ENCODE measurements at places on chromosomes 13 and 19.

- no peak for DNase-seq
Observed at GRCh38 chr13:102677122-102677521, 17.7 kb downstream of the METTL21C start.

DNA sequence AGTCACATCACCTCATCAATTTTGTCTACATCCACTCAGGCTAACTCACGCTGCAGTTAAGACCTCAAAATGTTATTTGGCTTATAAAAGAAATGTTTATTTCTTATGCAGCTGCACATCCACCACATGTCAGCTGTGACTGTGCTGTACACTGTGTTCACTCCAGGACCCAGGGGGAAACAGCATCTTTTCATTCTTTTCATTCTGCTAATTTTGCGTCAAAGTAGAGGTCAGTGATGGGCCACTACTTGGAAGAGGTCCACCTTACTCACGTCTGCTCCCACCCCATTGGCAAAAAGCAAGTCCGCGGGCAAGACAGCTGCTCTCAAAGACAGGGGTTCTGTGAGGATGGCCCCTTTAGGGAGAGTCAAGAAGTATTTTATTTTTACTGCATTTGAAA, 4.5 kb upstream of the DCT start:
- no peak for DNase-seq

DNA sequence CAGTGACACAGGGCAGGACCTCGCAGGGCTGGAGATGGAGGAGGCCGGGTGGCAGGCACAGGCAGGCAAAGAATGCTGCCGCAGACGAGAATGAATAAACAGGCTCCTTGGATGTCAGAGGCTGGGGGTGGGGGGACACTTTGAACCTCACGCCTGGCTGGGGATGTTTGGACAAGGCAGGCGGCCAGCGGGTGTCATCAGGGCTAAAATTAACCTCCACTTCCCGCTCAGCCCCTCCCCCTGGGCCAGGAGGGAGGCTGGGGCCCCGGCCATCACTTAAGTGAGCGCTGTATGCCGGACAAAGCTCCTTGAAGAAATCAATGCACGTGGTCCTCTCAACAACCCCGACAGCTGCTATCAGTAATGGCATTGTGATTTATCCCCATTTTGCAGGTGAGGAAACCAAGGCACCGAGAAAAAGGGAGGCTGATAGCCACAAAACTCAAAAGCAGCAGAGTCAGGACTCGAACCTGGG, 10.3 kb upstream of the FUT5 start:
- no peak for DNase-seq

DNA sequence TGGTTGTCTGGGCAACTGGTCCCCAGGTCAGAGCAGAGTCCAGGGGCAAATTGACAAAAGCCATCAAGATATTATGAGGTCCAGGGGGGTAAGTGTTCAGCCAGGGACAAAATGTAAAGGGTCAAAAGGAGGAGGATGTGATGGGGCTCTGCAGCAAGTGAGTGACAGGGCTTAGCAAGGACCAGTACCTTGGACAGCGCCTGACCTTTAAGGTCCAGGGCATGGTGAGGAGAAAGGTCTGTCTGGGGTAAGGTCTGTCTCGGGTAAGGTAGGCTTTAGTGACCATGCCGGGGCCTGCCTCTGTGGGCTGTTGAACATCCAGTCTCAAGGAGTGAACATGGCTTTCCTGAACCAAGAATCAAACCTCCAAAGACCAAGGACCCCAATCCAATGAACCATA, 6.3 kb upstream of the ZNF358 start:
- DNase-seq = no peak

DNA sequence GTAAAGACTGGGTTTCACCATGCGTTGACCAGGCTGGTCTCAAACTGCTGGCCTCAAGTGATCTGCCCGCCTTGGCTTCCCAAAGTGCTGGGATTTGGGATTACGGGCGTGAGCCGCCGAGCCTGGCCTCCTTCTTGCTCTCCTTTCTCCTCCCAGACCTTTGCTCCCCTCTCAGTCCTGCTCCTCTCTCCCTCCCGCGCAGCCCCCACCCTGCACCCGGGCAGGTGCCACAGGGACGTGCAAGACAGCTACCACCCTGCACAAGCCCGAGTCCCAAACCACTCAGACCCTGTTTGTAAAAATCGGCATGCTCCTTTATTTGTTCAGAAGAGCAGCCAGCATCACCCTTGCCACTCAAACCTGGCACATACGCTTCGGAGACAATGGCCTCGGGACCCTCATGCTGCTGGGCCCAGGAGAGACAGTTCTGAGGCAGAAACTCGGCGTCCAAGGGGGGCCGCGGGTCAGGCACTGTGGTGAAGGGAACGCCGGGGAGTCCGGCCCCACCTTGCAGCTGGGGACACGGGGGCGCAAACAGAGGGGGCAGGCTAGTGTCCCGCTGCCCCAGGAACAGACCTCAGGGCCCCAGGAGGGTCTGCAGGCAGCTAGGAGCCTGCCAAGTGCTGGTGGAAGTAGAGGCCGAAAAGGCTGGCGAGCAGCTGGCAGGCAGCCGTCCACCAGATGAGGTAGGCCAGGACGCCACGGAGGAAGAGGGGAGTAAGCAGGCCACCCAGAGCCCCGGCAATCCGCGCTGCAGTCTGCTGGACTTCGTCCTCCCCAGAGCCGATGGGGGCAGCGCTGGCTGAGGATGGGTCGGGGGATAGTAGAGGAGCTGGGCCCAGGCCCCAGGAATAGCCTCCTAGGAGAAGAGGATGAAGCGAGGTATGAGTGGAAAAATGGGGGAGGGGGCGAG, 18.7 kb downstream of the TMEM161A start:
- no peak for DNase-seq

DNA sequence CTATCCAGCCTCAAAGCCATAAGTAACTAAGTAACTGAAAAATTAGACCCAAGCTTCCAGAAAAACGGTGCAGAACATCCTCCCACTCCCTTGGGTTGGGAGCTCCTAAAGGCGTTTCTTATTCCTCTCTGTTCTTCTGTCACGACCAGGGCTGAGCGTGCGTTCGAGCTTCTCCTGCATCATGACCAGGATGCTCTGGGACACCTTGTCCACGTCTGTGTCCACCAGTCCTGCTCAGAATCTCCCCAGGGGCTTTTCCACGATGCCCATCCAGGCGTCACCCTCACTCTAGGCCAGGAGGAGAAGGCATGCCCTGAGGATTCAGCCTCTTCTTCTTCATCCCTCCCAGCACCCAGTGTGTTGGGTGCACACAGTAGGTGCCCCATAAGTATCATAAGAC, 37.8 kb upstream of the GAS6 start:
- DNase-seq = no peak

DNA sequence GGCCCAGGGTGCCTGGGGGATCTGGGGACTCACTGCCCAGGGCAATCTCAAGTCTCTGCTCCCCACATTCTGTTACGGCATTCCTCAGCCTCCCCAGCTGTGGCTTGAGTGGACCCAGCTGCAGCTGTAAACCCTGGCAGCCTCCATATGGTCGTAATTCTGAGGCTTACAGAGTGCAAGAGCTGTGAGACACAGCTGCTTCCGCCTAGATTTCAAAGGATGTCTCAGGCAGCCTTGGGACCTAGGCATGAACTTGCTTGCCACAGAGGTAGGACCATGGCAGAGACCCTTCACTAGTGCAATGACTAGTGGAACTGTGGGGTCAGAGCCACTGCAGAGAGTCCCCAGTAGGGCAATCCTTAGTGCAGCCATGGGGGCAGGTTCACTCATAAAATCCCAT, 297.5 kb downstream of the ENOX1 start:
- DNase-seq = peak; percentile 22

DNA sequence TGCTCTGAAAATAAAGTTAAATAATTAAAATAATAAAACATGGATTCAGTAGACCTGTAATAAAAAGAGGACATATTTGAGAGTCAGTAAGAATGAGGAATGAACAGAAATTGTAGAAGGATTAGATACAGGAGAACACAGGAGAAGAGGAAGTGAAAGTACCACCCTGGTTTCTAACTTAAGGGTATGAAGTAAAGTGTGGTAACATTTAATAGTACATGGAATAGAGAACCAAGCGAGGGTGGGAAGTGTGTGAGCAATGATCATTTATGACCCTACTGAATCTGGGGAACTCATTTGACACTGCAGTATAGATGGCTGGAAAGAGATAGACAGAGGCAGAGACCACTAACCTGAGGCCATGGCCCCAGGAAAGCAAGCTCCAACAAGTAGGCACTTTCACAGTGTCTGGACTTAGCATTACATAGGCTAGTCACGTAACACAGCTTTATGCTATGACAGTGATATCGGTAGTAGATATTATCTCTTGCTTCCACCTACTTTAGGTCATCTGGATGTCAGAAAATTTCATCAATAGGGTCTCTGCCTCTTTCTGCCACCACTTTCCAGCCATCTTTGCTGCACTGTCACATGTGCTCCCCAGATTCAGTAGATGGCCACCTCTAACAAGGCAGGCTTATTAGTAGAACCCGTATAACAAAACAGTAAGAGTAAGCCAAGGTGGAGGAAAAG, 633.9 kb upstream of the MIR17HG start:
- DNase-seq = no peak

GRCh38 chr13:39682310-39682709, 26.8 kb downstream of the COG6 start:
- no peak for DNase-seq

GRCh38 chr19:39413272-39413910, 922 bp downstream of the PLEKHG2 start:
- no peak for DNase-seq

GRCh38 chr19:15154002-15154612, 46.7 kb downstream of the NOTCH3 start:
- no peak for DNase-seq

- no peak for DNase-seq
Observed at GRCh38 chr13:73902296-73902695, 231.9 kb downstream of the KLF12 start.

DNA sequence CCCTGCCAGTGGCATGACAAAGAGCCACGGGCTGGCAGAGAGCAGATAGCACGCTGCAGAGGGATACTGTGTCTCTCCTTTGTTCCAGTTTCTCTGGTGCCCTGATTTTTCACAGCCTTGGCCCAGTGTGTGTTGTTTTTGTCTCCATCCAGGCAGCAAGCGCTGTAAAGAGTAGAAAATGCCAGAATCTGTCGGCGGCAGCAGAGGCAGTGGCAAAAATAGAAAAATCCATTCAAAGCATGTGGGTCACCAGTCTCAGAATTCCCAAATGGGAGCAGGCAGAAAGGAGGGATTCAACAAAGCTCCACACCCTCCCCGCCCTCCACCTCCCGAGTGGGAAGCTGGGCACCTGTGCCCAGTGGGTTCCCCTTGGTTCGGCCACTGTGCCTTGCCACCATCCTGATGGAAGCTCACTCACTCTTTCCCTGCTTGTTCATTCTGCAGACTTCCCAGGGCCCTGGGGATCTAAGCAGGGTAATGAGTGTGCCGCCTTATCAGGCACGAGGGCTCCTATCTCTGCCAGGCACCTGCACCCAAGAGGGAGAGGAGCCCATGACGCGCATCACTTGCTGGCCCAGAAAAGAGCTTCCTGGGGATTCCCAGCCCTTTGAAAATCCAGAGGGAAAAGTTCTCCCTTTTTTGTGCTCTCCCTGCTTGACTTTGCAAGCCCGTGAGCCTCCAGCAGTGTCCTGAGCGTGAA, 416.9 kb downstream of the IRS2 start:
- DNase-seq = no peak

DNA sequence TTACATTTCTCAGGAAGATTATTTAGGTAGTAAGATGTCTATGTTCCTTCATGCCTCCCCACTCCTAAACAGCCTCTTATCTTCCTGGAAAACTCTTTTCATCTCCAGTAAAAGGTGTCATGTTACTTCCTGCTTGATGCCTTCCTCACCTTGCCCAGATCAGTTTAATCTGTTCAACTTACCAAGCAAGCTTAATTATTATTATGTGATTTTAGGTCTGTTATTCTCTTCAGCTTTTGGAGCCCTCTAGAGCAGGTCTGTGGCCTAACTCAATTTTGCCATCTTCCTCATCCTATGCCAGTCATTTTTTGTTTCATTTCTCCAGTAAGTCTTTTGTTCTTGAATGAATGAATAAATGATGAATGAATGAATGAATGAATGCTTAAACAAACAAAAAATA, 528.4 kb downstream of the DCT start:
- DNase-seq = no peak

DNA sequence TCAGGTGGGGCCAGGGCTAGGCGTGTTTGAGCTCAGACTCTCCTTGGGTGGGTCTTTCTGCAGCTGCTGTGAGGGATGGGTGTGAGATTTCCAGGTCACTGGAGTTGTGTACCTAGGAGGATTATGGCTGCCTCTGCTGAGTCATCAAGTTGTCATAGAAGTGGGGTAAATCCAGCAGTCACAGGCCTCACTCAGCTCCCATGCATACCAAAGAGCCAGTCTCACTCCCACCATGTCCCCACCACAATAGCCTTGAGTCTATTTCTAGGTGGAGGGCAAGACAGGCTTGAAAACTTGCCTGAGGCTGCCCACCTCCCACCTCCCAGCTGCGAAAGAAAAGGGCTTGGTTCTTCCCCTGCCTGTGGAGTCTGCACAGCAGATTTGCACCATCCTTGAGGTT, 194.0 kb upstream of the PCDH17 start:
- no peak for DNase-seq

GRCh38 chr19:42479736-42480135, 37.0 kb upstream of the CXCL17 start:
- DNase-seq = no peak

GRCh38 chr19:18663940-18664530, 19.4 kb upstream of the CRTC1 start:
- DNase-seq = no peak

Data from HFF-Myc (cell line).